ENCODE measurements at places on chromosomes 6 and 20. TPM values are rescaled to one million over a fixed set of nuclear protein-coding genes. Genes with fewer than 3 reads are reported as not detected.
A peak's percentile ranks its signal among the peaks of the same experiment; 100 is the strongest.

CALHM6 gene
- 8.7 TPM for total RNA-seq

ATP9A gene
- total RNA-seq = 32.7 TPM

ADISSP gene
- total RNA-seq = 5.9 TPM

DNA sequence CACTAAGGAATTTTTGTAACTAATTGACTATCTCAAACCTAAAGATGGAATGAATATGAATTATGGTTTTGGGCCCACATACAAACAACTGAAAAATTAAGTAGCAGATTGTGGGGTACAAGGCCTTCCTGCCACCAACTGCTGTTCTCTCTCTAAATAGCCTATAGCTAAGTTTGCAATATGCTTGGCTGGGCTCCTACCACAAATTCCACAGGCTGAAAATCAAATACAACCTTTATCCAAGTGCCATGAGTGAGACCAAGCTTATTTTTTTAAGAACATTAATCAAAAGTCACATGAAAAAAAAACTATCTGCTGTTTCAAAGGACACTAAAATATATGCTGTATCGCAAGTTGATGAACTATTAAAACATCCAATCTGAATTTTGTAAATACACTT is 52.1 kb downstream of the TENT5A start:
- no peaks in the 10 kb centered on the region for H3K36me3 ChIP-seq
- no peak overlapping the region for H3K4me3 ChIP-seq
- no peak for DNase-seq
- H3K4me1 ChIP-seq = peaks cover 26% of the 10 kb centered on the region

DNA sequence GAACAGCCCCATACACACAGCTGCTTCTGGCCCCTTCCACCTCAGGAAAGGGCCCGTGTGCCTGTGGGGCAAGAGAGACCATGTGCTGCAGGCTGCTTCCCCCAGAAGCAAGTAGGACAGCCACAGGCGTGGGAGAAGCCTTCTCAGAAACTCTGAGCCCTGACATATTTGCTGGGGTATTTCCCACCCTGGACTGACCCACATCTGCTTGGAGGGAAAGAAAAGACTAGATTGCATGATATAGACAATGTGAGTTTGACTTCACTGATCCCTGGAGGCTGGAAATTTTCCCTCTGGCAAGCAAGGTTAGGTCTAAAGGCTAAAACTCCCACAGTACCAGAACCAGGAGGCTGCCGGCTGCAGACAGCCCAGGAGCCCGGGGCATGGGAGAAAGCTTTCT is 213.3 kb upstream of the SSTR4 start:
- DNase-seq = no peak
- H3K4me3 ChIP-seq = no peak overlapping the region
- H3K36me3 ChIP-seq = no peaks in the 10 kb centered on the region
- H3K4me1 ChIP-seq = no peaks in the 10 kb centered on the region
- H3K27ac ChIP-seq = no peak overlapping the region

- H3K4me3 ChIP-seq = no peak overlapping the region
- no peak for DNase-seq
- no peaks in the 10 kb centered on the region for H3K27me3 ChIP-seq
- H3K36me3 ChIP-seq = no peaks in the 10 kb centered on the region
- H3K27ac ChIP-seq = peak overlapping the region; percentile 56
Measured at GRCh38 chr6:80639181-80639629, 532.7 kb downstream of the BCKDHB start.

DNA sequence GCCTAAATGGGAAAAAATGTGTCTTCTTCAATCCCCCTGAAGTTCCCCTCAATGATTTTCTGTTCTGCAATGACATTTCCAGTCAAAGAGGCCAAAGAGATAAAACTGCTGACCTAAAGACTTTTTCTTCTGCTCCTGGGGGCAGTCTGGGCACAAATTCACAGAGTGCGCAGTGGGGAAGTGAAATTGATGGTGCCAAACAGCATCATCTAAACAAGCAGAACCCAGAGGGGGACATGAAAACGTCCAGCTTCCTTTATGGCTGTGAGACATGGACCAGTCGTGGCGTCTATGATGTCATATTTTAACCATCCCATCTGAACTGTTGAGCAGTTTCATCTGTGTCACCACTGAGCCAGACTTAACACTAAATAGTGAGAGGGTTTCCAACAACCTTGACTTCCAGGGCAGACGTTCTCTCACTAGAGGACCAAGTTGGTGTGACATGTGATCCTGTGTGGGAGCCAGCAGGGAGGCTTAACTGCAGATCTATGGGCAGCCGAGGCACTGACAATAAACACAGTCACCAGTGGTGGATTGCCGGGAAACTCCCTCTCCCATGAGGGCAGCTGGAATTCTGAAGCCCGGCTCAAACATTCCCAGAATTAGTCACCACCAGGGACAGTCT is 12.4 kb downstream of the SCML4 start:
- DNase-seq = no peak
- H3K27me3 ChIP-seq = peaks cover 6% of the 10 kb centered on the region
- no peak overlapping the region for H3K27ac ChIP-seq
- no peak overlapping the region for H3K4me3 ChIP-seq
- no peaks in the 10 kb centered on the region for H3K4me1 ChIP-seq

GRCh38 chr6:152026291-152026690 is 218.8 kb downstream of the ESR1 start:
- H3K4me1 ChIP-seq = no peaks in the 10 kb centered on the region
- no peaks in the 10 kb centered on the region for H3K36me3 ChIP-seq
- no peaks in the 10 kb centered on the region for H3K27me3 ChIP-seq
- H3K4me3 ChIP-seq = no peak overlapping the region

DNA sequence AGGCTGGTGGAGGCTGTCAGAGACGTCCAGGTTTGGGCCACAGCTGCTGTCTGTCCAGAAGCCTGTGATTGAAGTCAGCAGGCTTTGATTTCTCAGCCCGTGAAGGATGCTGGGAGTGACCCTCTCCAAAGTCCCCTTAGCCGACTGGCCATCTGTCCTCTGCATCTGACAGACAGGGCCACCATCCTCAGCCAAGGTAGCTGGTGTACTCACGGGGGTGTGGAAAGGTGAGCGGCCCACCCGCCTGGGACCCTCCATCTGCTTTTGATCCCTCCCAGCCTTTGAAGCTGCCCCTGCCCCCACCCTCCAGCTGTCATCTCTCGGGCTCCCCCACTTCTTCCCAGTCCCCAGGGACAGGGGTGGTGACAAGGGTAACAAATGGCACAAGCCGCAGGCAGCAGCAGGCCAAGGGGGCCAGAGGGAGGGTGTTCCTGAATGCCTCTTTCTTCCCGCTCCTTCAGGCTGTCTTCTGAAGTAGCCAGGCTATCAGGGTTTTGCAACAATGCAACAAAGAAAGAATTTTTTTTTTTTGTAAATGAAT is 84.4 kb downstream of the EYA2 start:
- H3K4me1 ChIP-seq = no peaks in the 10 kb centered on the region
- no peak overlapping the region for H3K4me3 ChIP-seq
- H3K27me3 ChIP-seq = no peaks in the 10 kb centered on the region
- DNase-seq = no peak

- DNase-seq = no peak
- H3K27me3 ChIP-seq = no peaks in the 10 kb centered on the region
- no peak overlapping the region for H3K4me3 ChIP-seq
- H3K4me1 ChIP-seq = no peaks in the 10 kb centered on the region
Measured at GRCh38 chr6:68968301-68968649, 333.2 kb downstream of the ADGRB3 start.

GRCh38 chr6:90860822-90861601 is 274.1 kb upstream of the MAP3K7 start:
- DNase-seq = no peak
- no peaks in the 10 kb centered on the region for H3K36me3 ChIP-seq
- H3K4me3 ChIP-seq = no peak overlapping the region
- H3K27me3 ChIP-seq = no peaks in the 10 kb centered on the region
- H3K27ac ChIP-seq = no peak overlapping the region

DNA sequence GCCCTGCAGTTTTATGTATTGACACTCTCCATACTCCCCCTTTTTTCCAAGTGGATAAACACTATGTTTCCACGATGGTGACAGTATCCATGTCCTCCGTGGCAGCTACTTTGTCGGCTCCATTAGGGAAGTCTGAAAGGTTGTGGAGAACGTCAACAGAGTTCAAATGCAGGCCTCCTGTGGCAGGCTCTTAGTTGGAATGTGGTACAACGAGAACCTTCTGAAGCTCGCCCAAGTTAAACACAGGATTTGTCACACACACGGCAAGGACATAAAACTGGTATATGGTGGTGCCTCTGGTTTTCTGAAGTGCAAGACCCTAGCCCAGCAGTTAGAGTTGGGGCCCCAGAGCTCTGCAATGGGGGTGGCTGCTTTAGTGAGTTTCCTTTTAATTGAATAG is 187.0 kb upstream of the TAB2 start:
- H3K27me3 ChIP-seq = no peaks in the 10 kb centered on the region
- H3K36me3 ChIP-seq = no peaks in the 10 kb centered on the region
- no peak overlapping the region for H3K4me3 ChIP-seq
- H3K4me1 ChIP-seq = peaks cover 34% of the 10 kb centered on the region

- no peaks in the 10 kb centered on the region for H3K36me3 ChIP-seq
- H3K27me3 ChIP-seq = no peaks in the 10 kb centered on the region
- H3K4me3 ChIP-seq = no peak overlapping the region
- no peaks in the 10 kb centered on the region for H3K4me1 ChIP-seq
Measured at GRCh38 chr6:25660512-25660911, 8.5 kb downstream of the SCGN start.

DNA sequence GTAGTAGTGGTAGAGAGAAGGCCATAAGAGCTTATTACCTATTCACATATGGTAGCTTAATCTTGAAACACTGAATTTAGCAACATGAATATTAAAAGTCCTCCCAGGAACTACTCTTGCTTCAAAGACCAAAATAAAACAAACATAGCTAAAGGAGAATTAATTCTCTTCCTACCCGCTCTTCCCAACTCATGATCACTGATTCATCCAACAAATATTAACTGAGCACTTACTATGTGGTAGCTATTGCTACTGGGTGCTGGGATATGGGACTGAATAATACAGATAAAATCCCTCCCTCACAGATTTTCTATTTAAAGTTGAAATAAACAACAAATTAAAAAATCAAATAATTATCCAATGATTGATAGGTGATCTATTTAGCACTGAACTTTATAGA is 287.1 kb downstream of the BTBD9 start:
- peaks cover 8% of the 10 kb centered on the region for H3K4me1 ChIP-seq
- no peaks in the 10 kb centered on the region for H3K36me3 ChIP-seq
- DNase-seq = no peak
- H3K27ac ChIP-seq = no peak overlapping the region
- no peak overlapping the region for H3K4me3 ChIP-seq

GRCh38 chr6:44537306-44538049 is 150.0 kb downstream of the CDC5L start:
- no peaks in the 10 kb centered on the region for H3K36me3 ChIP-seq
- no peak overlapping the region for H3K4me3 ChIP-seq
- DNase-seq = no peak
- H3K27me3 ChIP-seq = no peaks in the 10 kb centered on the region
- no peak overlapping the region for H3K27ac ChIP-seq
- no peaks in the 10 kb centered on the region for H3K4me1 ChIP-seq

- H3K4me3 ChIP-seq = peak overlapping the region; percentile 19
- no peaks in the 10 kb centered on the region for H3K4me1 ChIP-seq
- peak; percentile 78 for DNase-seq
- no peak overlapping the region for H3K27ac ChIP-seq
- no peaks in the 10 kb centered on the region for H3K36me3 ChIP-seq
Measured at GRCh38 chr6:73180763-73181619, 44.3 kb downstream of the KHDC1L start.

- no peak overlapping the region for H3K27ac ChIP-seq
- DNase-seq = no peak
- no peak overlapping the region for H3K4me3 ChIP-seq
- no peaks in the 10 kb centered on the region for H3K4me1 ChIP-seq
- H3K36me3 ChIP-seq = no peaks in the 10 kb centered on the region
Measured at GRCh38 chr6:161701056-161701455, 427.2 kb upstream of the AGPAT4 start.

DNA sequence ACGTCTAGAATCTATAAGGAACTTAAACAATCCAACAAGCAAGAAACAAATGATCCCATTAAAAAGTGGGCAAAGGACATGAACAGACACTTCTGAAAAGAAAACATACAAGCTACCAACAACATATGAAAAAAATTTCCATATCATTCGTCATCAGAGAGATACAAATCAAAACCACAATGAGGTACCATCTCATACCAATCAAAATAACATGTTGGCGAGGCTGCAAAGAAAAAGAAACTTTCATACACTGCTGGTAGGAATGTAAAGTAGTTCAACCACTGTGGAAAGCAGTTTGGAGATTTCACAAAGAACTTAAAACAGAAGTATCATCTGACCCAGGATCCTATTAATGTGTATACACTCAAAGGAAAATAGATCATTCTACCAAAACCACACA is 243.9 kb upstream of the RUNX2 start:
- no peak overlapping the region for H3K4me3 ChIP-seq
- no peaks in the 10 kb centered on the region for H3K4me1 ChIP-seq
- no peaks in the 10 kb centered on the region for H3K36me3 ChIP-seq
- H3K27me3 ChIP-seq = no peaks in the 10 kb centered on the region

DNA sequence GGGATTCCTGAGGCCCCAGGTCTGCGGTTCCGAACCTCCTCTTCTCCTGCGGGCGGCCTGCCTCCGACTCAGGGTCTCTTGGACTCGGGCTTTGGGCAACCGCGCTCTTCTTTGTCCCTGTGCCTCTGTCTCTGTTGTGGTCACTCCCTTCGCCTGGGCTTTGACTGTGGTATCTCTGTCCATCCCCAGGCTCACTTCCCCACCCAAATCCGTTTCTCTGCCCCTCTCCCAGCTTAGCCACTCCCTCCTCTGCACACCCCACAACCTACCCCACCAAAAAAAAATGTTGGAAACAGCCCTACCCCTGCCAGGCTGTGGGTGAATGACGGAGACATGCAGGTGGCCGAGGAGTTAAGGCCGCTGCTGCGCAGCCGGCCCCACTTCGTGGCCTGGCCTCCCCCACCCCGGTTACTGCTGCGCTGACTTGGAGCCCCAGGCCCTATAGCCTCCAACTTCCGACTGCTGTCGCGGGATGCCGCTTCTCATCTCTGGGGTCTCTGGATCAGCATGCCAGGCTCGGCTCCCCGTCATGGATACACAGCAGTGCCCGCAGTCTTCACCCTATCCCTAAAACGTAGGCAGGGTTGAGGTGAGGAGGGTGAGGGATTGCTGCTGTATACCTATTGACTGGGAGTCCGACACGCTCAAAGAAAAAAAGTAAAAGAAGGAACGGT is 2.7 kb upstream of the MAFB start:
- no peak overlapping the region for H3K4me3 ChIP-seq
- no peak for DNase-seq
- H3K27me3 ChIP-seq = peaks cover 93% of the 10 kb centered on the region
- H3K27ac ChIP-seq = no peak overlapping the region
- H3K4me1 ChIP-seq = peaks cover 58% of the 10 kb centered on the region

DNA sequence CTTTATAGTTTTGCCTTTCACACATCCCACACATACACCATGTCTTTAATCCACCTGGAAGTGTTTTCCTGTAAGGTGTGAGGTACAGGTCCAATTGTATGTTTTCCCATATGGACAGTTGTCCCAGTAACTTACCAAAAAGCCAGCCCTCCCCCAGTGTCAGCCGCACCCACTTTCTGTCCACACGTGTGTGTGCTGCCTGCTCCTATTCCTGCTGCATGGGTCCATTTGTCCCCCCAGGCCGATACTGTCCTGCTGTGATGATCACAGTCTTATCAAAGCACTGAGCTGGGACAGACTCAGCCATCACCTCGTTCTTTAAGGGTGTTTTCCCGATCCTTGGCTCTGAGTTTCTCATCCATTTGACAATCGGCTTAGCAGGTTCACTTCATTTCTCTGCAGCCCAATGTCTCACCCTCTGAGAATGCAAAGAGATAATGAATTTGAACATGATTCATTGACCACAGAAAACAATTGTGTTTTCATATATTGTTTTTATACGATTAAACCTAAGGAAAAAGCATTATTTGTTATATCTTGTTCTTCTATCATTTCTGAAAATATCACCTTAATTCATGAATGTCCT is 9.6 kb downstream of the VSX1 start:
- H3K27ac ChIP-seq = no peak overlapping the region
- H3K4me3 ChIP-seq = no peak overlapping the region
- H3K4me1 ChIP-seq = peaks cover 1% of the 10 kb centered on the region
